T-helper 1 cell (primary cell): ENCODE measurements at places on chromosomes 2 and 18.

GRCh38 chr2:75186821-75187220 is 12.5 kb downstream of the TACR1 start:
- no peak for DNase-seq

- no peak for DNase-seq
Observed at GRCh38 chr18:59263661-59264060, 9.6 kb downstream of the RAX start.

GRCh38 chr2:7812231-7812995 is 869.4 kb upstream of the ID2 start:
- DNase-seq = no peak

GRCh38 chr2:229835596-229836283 is 86.1 kb downstream of the TRIP12 start:
- no peak for DNase-seq

GRCh38 chr18:73715210-73715670 is 432.4 kb downstream of the FBXO15 start:
- no peak for DNase-seq

GRCh38 chr2:185664384-185664783 is 74.2 kb upstream of the FSIP2 start:
- DNase-seq = no peak

- no peak for DNase-seq
Observed at GRCh38 chr2:46097714-46098480, 199.3 kb upstream of the EPAS1 start.

DNA sequence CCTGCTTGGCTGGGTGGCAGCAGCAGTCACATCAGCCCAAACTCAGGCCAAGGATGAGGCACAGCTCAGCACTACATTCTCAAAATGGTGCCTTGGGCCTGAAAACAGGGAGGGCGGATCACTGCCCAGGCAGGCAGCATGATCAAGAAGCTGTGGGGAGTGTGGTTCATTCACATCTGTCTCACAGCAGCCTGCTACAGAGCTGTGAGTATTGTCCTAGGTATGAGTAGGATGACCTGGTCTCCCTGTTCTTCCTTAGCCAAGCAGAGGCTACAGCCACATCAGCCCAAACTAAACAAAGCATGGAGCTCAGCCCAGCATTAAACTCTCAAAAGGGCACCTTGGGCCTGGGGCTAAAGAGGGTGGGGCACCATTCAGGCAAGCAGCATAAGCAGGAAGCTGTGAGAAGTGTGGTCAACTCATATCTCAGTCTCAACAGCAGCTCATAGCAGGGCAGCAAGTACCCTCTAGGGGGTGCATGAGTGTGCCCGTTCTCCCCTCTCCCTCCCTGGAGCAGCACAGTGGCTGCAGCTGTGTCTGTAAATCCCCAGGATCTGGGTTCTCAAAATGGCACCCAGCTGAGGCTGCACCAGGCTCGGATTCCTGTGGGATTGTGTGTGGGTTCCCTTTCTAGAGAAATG is 139.6 kb downstream of the TRABD2A start:
- DNase-seq = peak; percentile 10

- peak; percentile 3 for DNase-seq
Observed at GRCh38 chr2:151051574-151052220, 210.0 kb downstream of the RBM43 start.

GRCh38 chr2:162586311-162586710 is 242.4 kb downstream of the GCA start:
- DNase-seq = no peak

DNA sequence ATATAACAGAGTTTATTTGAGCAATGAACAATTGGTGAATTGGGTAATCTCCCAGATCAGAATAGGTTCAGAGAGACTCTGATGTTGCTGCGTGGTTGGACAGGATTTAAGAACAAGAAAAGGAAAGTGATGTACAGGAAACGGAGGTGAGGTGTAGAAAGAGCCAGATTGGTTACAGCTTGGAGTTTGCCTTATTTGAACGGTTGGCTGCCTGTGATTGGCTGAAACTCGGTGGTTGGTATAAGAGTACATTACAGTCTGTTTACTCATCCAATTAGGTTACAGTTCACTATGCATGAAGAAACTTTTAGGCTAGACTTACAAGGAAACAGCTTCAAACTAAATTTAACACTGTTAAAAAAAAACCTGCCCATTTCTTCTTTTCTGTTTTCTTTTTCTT is 68.0 kb upstream of the CABLES1 start:
- DNase-seq = no peak

DNA sequence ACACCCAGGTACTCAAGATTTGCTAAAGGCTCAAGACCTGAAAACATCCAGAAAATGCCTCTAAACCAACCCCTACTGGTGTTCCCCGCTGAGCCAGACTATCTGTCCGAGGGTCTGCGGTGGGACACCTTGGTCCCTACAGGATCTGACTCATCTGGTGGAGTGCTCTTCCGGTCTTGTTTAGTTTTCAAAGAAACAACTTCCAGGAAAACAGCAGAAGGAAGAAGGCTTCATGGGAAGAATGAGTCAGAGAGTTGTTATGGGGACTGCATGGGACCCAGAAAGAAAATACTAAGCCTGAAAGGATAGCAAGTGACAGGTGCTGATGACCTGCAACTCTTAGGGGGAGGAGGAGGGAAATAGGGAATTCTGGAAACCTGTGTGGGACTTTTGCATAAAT is 41.3 kb downstream of the ZFP36L2 start:
- no peak for DNase-seq

DNA sequence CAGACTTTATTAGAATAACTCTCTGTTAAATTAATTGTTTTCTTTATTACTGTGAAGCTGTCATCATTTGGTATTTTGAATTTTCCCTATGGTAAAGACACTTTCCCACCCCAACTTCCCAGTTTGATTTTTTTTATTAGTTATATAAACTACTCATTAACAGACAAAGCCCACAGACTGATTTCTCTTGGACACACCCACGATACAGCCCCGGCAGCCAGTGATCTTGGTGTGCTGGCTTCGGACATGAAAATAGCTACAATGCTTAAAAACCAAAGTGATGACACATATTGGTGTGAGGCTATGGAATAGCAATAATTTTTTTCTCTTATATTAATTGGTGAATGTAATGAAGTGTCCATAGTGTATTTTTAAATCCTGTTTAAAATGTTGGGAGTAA is 225.4 kb upstream of the SIX3 start:
- no peak for DNase-seq

DNA sequence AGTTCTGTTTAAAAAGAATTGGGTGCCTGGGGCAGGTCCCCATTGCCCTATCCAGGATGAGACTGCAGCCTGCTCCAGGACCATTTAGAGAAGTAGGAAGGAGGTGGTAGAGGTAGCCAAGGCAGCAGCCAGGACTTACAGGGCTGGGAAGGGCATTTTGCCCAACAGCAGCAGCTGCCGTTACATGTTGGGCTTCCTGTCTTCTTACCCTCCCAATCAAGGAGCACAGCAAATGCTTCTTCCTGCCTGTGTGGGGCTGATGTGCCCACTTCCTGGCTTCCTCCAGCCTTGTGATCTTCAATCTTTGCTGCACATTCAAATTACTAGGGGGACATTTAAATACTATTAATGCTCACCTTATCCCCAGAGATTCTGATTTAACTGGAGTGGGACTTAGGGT is 112.0 kb downstream of the QPCT start:
- DNase-seq = peak; percentile 24

GRCh38 chr2:128801576-128801975 is 482.9 kb upstream of the HS6ST1 start:
- no peak for DNase-seq

- no peak for DNase-seq
Observed at GRCh38 chr2:181723731-181724130, 43.4 kb upstream of the NEUROD1 start.

DNA sequence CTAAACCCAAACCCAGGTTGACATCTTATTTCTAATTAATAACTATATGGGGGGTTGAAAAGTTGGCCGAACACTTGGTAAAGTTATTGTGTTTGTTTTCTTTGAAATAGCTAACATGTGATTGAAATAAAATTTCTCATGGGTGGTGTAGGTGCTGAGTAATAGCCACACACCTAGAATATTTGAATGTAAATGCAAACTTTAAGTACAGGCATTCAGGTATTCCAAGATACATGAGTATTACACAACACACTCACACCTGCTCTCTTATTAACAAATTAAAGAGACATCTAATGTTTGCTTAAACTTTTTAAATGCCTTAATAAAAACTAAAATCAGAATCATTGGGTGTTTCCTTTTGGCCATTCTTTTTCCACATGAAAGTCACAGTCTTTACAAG is 165.5 kb downstream of the EHBP1 start:
- no peak for DNase-seq

GRCh38 chr2:74578408-74578807 is 23.9 kb downstream of the DOK1 start:
- peak; percentile 44 for DNase-seq

DNA sequence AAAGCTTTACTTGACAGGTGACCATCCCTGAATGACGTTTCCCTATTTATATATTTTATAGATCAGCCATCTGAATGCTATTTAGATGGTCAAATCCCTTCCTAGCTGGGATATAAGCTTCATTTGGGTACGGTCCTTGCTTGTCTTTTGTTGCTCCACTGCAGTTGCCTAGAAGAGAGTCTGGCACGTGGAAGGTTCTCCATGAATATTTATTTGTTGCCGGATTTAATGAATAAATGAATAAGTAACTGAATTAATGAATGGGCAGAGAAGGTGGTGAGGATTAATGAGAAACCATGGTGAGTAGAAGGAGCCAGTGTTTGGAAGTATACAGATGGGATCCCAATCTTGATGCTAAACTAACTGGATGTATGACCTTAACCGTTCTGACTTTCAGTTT is 222.1 kb downstream of the LPIN1 start:
- DNase-seq = no peak

DNA sequence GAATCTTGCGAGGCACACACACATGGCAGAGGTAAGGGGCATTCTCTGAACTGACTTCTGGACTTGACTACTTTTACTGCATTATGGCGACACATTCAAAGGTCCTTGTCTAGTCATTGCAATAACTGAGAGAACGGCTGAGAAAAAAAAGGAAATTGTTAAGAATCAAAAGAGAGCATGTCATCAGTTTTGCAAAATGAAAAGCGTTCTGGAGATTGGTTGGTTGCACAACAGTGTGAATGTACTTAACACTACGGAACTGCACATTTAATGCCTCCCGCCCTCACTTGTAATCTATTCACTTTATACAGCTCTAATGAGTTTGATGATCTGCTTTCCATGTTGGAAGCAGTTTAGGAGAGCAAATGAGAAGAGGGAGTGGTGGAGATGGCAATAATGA is 68.5 kb upstream of the NFU1 start:
- DNase-seq = no peak

- no peak for DNase-seq
Observed at GRCh38 chr18:46401486-46402070, 255.4 kb downstream of the LOXHD1 start.

- DNase-seq = no peak
Observed at GRCh38 chr2:143321994-143322393, 192.8 kb downstream of the ARHGAP15 start.

DNA sequence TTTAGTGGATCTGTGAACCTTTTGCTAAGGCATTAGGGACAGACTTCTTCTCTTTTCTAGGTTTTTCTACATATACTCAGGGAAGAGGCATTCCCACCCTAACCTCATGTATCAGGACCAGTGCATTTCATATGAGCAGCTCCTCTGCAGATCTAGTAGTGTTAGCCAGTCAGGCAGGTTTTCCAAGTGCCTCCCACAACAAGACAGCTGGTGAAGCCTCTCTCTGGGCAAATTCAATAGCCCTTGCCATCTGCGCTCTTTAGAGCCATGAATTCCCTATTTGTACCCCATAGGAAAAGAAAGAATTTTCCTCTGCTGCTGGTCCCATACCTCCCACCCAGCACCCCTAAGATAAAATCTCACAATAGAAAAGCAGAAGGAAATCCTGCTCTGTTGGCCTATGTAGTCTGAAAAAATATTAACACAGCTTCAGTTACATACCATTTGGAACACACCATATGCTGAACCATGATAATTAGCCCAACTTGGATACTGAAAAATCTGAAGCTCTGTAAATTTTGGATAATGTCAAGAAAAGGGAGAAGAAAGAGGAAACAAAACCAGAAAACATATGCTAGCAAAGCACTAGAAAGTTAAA is 1354.6 kb upstream of the NRXN1 start:
- no peak for DNase-seq

- no peak for DNase-seq
Observed at GRCh38 chr2:32976409-32977063, 29.8 kb downstream of the LTBP1 start.

DNA sequence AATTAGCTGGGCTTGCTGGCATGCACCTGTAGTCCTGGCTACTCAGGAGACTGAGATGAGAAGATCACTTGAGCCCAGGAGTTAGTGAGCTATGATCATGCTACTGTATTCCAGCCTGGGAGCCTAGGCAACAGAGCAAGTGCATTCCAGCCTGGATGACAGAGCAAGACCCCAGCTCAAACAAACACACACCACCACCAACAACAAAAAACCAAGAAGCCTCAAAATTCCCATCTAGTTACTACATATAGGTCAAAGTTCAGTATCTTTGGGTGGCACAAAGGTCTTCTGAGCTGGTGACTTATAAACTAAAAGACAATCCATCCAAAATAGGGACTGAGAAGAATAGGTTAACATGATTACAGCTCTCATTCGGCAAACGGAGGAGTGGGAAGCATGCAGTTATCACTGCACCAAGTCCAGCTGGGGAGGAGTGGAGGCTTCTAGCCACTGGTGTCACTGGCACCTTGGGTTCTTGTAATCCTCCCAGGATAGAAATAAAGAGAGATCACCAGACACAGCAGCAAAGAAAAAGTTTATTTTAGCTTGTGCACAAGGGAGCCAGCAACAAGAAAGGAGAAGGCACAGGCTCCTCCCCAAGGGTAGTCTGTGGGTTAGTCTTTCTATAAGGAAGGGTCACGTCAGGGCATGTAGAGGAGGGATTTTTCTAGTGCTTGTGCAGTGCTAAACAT is 57.4 kb downstream of the SH2D6 start:
- no peak for DNase-seq

GRCh38 chr2:153068052-153068451 is 349.6 kb downstream of the ARL6IP6 start:
- DNase-seq = no peak

- DNase-seq = no peak
Observed at GRCh38 chr2:120879431-120880295, 144.0 kb downstream of the GLI2 start.

DNA sequence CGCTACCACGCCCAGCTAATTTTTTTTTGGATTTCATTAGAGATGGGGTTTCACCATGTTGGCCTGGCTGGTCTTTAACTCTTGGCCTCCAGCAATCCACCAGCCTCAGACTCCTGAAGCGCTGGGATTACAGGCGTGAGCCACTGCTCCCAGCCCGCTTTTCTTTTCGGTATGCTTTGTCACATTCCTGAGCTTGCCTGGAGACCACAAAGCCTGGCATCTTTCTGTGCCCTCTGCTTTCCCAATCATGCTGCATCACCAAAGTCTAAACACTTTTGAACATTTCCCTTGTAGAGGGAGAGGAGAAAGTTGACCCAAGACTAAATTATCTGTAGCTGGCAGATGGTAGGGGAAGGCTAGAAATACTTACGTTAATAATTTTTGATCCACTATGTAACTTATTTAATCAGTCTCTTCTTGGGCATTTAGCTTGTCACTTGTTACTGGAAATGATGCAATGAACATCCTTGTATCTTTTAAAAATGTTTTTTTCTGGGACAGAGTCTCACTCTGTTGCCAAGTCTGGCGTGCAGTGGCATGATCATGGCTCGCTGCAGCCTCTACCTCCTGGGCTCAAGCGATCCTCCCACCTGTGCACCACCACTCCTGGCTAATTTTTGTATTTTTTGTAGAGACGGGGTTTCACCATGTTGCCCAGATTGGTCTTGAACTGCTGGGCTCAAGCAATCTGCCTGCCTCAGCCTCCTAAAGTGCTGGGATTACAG is 2.7 kb upstream of the NPC1 start:
- DNase-seq = no peak
